Activated T-cell treated with anti-CD3 and anti-CD28 coated beads, Interleukin-2, amount 50 U/mL, for 48 hours (primary cell): ENCODE measurements at places on chromosomes 13 and 19.
A peak's percentile ranks its signal among the peaks of the same experiment; 100 is the strongest.

GRCh38 chr19:2231621-2232221 is 4.4 kb downstream of the PLEKHJ1 start:
- peak; percentile 48 for DNase-seq

GRCh38 chr13:106355866-106356265 is 179.6 kb downstream of the EFNB2 start:
- no peak for DNase-seq

- no peak for DNase-seq
Measured at GRCh38 chr13:73018336-73018735, 40.5 kb upstream of the KLF5 start.

GRCh38 chr19:6095760-6096159 is 14.5 kb downstream of the RFX2 start:
- DNase-seq, result no peak

DNA sequence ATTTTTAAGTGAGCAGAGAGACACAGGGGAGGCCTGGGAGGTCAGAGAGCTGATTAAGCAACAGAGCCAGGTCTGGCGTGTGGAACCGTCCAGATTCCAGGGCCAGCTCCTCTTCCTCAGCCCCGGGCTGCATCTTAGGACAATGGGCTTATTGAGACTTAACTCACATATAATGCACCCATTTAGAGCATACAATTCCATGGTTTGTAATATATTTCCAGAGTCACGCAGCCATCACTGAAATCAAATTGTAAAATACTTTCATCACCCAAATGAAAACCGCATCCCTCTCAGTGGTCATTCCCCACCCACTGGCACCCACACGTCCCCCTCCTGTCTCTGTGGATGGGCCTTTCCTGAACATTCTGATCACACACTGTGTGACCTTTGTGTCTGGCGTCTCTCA is 2.1 kb upstream of the HMG20B start:
- no peak for DNase-seq
